ENCODE measurements at places on chromosomes 16 and 17. TPM values are rescaled to one million over a fixed set of nuclear protein-coding genes. Genes with fewer than 3 reads are reported as not detected.

TSR1 gene
- total RNA-seq, result 124 TPM

TP53TG3F gene
- not detected for total RNA-seq

- no peak for DNase-seq
Measured at GRCh38 chr16:54366943-54367342, 80.4 kb upstream of the IRX3 start.

GRCh38 chr16:81117436-81117835 lies 21.2 kb upstream of the GCSH start:
- no peak for DNase-seq

- DNase-seq, result no peak
Measured at GRCh38 chr17:34892461-34893249, 68.6 kb downstream of the CCT6B start.

DNA sequence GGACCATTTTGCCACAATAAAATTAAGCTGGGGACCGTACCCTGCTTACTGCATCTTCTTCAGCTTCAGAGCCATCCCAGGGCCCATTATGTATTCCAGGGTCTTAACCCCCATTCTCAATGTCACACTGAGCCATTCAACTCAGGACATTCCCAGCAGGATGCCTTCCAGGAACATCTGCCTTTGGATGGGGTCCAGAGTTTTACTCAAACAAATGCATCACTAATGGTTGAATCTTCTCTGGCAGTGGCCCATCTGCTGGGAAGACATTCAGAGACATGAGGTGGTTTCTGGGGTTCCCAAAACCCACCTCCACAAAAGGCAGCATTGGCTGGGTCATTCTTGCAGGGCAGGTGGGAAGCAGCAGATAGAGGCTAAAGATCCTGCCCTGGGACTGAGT lies 3.4 kb upstream of the SEC14L5 start:
- DNase-seq, result no peak

- DNase-seq, result no peak
Measured at GRCh38 chr16:85476389-85476788, 136.7 kb upstream of the GSE1 start.

DNA sequence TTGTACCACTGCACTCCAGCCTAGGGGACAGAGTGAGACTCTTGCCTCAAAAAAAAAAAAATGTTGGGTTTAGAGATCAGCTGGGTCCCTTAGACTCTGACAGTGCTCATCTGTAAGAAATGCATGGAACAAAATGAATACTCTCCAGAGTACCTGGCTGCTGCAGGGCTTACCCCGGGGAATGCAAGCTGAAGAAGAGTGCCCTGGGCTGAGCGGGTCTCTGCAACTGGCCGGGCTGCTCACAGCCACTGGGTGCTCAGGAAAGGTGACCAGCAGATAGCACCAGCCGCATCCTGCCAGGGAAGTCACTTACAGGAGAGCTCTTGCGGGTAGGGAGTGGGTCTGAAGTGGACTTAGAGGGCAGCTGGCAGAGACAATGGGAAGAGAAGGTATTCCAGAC lies 82.1 kb downstream of the GAS7 start:
- DNase-seq, result no peak

DNA sequence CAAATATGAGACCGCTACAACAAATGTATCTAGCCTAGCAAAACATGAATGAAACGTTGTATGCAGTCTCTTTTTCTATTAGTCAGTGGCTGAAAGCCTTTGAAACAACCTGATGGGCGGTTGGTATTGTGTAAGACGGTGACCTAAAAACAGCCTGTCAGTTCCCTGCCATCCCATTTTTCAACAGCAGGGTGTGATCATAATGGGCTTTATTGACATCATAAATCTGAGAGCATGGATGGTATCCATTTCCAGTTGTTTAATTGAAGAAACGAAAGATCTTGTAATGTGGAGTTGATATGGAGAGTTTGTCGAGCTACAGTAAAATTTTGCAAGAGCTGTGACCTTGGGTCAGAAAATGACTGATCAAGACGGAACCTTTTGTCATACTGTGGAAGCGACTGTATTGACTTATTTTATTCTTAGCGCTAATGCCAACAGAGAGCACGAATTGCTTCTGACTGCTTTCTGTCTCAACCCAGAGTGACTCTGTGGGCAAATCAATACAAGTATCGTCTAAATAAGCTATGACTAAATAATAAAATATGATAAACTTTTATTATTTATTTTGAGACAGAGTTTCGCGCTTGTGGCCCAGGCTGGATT lies 12.3 kb upstream of the MEIOB start:
- no peak for DNase-seq

GRCh38 chr17:70774339-70775117 lies 605.2 kb downstream of the KCNJ2 start:
- no peak for DNase-seq

Data from omental fat pad (tissue), 4 donors.